Stimulated activated CD4-positive, alpha-beta T cell treated with anti-CD3 and anti-CD28 coated beads, Interleukin-12 subunit alpha, Interleukin-12 subunit beta, amount 100 ng/mL, for 4 hours (primary cell): ENCODE measurements at places on chromosomes 5 and 9.

GRCh38 chr5:145237843-145238242 is 597.3 kb downstream of the PRELID2 start:
- no peak for DNase-seq

- no peak for DNase-seq
These were observed 12.3 kb downstream of the PRR7 start for GRCh38 chr5:177458912-177459350.

DNA sequence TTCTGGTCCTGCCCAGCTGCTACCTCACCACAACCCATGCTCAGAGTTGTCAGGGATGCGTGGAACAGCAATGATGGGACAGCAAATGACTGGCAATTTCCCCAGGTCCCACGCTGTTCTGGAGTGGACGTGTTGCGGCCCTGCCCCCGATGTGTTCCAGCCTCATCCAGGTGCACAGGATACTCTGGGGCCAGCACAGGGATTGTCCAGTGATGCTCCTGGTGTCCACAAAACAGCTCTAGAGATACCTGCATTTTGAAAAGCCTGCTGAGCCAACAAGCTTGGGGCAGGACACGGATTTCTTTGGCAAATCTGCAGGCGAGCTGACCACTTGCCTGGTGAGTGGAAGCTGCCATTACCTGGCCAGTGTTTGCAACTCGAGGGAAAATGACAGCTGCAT is 88.7 kb downstream of the ANKRD33B start:
- DNase-seq = no peak

- no peak for DNase-seq
These were observed 137.9 kb upstream of the BASP1 start for GRCh38 chr5:17079562-17079961.

GRCh38 chr9:8417341-8417740 is 617.8 kb upstream of the DMAC1 start:
- DNase-seq = no peak
